ENCODE measurements at places on chromosomes 3 and 15.

- no peak for DNase-seq
Observed at GRCh38 chr3:177470197-177470941, 273.1 kb upstream of the TBL1XR1 start.

- DNase-seq, result no peak
Observed at GRCh38 chr3:11909726-11910125, 63.0 kb upstream of the TAMM41 start.

DNA sequence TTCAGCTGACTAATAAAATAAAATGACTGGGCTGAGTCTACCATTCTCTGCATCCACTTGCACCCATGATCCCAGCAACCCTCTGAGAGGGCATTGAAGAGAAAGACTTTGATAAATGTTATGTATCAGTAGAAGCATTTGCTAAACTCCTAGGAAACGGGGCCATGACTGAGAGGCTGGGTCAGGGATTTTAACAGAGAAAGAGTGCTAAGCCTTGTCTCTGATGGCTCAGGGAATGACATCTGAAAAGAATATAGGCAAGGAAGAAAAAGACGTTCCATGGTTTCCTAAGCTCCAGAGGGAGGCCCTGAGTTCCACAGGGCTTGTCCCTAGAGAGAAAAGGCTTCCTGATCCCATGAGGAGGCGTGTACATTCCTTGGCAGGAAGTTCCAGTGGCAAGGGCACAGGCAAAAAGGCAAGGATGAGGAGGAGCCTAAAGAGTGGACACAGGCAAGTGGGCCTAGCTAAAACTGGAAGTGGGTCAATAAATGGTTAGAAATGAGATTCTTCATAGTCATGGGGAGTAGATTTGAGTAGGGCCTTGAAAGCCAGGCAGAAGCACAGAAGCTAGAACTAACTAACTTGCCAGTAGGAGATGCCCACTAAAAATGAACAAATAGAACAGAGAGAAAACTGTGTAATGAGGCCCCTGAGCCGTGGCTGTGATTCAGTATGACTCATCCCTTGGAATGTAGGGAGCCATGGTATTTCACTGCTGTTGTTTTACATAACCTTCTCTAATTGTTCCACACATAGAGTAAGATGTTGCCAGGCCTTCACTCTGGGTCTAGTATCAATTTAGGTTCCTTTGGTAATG is 44.9 kb upstream of the MANF start:
- DNase-seq, result no peak

DNA sequence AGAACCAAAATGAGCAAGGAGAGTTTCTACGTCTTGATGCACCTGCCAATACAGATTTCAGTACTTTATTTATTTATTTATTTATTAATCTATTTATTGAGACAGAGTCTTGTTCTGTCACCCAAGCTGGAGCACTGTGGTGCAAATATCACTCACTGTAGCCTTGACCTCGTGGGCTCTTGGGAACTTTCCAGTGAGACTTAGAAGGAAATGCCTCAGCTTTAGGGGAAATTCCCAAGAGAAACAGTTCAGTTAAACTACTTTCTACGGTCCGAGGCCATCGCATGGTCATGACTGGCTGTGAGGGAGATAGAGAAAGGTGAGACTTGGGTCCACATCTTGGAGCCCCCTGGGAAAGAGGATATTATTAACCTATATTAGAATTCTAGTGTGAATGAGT is 47.0 kb upstream of the HERC1 start:
- no peak for DNase-seq

GRCh38 chr3:130865489-130865888 is 28.4 kb upstream of the ATP2C1 start:
- no peak for DNase-seq

DNA sequence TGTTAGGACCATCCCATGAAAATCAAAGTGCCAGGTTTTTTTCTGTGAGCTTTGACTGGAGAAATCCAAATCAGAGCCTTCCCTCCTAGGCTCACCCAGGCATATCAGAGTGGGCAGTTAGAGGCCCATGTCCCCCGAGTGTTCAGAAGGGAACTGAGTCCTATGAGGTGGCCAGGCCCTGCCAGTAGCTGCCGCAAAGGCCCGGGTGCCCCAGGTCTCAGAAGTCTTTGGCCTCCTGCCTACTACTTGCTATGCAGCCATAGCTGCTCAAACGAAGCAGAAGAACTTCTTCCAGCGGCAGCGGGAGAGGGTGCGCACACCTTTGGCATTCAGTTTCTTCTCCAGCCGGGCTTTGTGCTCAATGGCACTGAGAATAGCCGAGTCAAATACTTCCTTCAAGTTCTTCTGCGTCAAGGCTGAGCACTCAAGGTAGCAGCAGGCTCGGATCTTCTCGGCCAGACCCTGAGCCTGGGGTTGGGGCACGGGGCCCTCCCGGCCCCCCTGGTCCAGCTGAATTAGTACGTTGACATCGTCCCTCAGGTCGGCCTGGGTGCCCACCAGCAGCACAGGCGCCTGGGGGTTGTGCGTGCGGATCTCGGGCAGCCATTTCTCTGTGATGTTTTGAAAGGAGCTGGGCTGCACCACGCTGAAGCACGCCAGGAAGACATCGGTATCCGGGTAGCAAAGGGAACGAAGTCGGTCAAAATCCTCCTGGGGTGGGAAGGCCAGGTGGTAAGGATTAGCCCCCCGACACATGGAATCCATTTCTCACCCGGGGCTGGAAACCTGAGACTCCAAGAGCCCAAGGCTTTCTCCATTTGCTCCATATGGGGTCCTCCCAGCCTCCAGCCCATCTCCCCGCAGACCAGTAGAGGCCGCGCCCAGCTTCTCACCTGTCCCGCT is 992 bp downstream of the RHOV start:
- DNase-seq, result no peak

DNA sequence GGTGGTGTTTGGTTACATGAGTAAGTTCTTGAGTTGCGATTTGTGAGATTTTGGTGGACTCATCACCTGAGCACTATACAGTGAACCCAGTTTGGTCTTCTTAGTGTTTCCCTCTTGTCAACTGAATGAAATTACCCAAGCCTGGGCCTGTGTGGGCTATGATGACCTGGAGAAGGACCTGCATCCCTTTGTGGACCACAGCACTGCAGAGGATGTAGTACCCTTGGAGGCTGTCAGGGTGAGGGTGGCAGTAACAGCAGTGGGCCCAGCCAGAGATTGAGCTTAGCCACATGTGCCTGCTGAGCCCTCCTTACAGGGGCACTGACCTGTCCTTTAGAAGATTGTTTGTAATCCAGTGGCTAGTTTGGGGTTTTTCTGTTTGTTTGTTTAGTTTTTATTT is 250.1 kb upstream of the TRIM42 start:
- DNase-seq, result no peak

Data from NCI-H187 treated with DMSO at 0.1 percent for 48 hours (cell line).